ENCODE measurements at places on chromosomes 7 and 10.

- H3K4me3 ChIP-seq, result no peak overlapping the region
- DNase-seq, result no peak
- peaks cover 3% of the 10 kb centered on the region for H3K4me1 ChIP-seq
- H3K36me3 ChIP-seq, result no peaks in the 10 kb centered on the region
Measured at GRCh38 chr10:7119325-7120015, 291.4 kb downstream of the SFMBT2 start.

GRCh38 chr7:103574576-103574975 lies 128.6 kb upstream of the SLC26A5 start:
- H3K27ac ChIP-seq, result no peak overlapping the region
- H3K4me1 ChIP-seq, result no peaks in the 10 kb centered on the region
- no peak for DNase-seq

DNA sequence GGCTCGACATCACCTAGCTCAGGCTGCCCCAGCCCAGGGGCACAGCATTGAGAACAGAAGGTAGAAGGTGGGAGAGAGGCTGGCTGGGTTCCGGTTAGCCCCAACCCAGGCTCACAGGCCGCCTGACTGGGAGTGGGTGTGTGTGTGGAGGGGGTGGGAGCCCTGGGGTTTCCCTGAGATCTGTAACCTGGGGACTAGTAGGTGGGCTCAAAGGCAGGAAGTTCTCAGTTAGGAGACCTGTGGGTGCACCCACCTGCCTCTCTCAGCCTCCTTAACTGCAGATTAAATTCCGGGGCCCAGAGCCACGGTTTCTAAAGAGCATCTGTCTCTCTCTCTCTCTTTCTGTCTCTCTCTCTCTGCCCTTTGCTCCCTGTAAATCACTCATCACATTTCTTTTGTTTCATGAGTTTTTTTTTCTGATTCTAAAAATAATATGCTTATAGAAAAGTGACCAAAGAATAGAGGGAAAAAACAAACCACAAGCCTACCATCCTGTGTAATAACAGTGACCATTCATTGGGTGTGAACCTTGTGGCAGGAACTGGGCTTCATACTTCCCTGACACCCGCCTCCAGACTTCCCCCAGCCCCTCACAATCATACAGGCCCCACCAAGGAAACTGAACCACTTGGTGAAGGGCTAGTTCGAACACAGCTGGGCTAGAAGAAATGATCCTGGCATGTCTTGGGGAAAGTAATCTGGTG lies 83.4 kb upstream of the SMNDC1 start:
- no peak overlapping the region for H3K4me3 ChIP-seq
- peaks cover 29% of the 10 kb centered on the region for H3K4me1 ChIP-seq
- no peaks in the 10 kb centered on the region for H3K36me3 ChIP-seq
- DNase-seq, result peak; percentile 49
- H3K27ac ChIP-seq, result no peak overlapping the region

GRCh38 chr10:27558612-27559020 lies 54.5 kb downstream of the RAB18 start:
- no peaks in the 10 kb centered on the region for H3K36me3 ChIP-seq
- no peaks in the 10 kb centered on the region for H3K4me1 ChIP-seq
- DNase-seq, result no peak
- no peaks in the 10 kb centered on the region for H3K27me3 ChIP-seq
- H3K4me3 ChIP-seq, result no peak overlapping the region
- H3K27ac ChIP-seq, result no peak overlapping the region

GRCh38 chr7:157650801-157651200 lies 314.0 kb downstream of the DNAJB6 start:
- DNase-seq, result no peak
- H3K4me3 ChIP-seq, result no peak overlapping the region
- no peaks in the 10 kb centered on the region for H3K36me3 ChIP-seq
- no peak overlapping the region for H3K27ac ChIP-seq

DNA sequence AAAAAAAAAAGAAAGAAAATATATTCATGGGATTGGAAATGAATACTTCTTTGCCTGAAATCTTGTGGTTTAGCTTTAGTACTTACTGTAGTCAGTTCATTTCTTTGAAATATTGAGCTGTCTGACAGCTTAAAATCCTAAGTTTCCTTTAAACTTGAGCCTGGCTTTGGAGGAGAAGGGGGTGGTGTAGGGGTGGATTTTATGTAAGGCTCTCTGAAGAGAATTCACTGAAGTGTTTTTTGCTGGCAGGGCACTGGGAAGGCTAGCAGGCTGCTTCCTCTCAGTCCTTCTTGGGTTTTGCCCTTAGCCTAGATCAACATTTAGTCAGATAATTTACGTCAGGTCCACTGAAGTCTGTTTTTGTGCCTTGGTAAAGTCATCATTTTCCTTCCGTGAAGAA lies 516.5 kb downstream of the AUTS2 start:
- H3K27ac ChIP-seq, result no peak overlapping the region
- no peaks in the 10 kb centered on the region for H3K36me3 ChIP-seq
- H3K4me3 ChIP-seq, result no peak overlapping the region
- no peak for DNase-seq

DNA sequence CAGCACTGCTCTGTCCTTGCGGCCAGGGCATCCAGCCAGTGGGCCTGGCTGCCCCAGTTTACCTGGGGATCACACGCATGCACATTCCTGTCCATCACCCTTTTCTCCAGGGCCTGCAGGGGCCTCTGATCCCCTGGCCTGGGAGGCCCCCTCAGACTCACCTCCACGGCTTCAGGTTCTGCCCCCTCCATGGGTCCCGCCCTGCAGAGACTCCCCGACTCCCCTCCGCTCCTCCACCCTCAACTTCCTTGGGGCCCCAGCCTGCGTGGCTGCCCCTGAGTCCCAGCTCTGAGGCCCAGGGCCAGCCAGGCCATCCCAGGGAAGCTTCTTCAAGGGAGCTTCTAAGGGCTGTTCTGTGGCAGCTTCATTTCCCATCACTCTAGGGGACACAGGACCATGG lies 324.1 kb downstream of the TCERG1L start:
- H3K36me3 ChIP-seq, result no peaks in the 10 kb centered on the region
- no peaks in the 10 kb centered on the region for H3K4me1 ChIP-seq
- H3K27me3 ChIP-seq, result no peaks in the 10 kb centered on the region

GRCh38 chr7:132100981-132101380 lies 475.3 kb downstream of the PLXNA4 start:
- H3K4me3 ChIP-seq, result no peak overlapping the region
- no peak overlapping the region for H3K27ac ChIP-seq
- DNase-seq, result no peak
- H3K36me3 ChIP-seq, result no peaks in the 10 kb centered on the region
- H3K4me1 ChIP-seq, result no peaks in the 10 kb centered on the region

DNA sequence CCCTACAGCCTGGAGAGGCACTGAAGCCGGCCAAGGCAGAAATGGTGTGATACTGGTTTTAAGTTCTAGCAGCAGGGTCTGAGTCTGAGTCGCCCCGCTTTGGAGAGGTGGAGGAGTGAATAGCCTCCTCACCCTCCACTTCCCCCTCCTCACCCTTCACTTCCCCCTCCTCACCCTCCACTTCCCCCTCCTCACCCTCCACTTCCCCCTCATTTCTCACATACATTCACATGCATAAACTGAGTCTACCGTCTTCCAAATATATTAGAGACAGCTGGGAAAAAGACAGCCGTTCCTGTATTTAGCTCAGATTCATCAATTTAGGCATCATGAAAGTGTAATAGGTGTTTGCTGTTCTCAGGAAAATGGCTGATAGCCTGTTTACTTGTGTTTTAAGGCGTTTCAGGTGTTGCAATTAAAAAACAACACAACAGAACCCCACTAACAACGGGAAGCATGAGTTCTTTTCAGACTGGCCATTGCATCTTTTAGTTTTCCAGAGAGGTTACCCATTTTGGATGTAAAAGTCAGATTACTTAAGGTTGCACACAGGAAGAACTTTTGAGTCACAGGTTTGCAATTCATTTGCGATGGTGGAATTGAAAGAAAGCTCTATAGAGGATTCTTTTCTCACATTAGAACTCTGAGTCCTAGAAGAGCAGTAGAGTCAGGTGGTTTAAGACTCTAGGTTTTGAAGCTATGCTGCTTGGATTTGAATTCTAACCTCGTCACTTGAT lies 861 bp downstream of the NRBF2 start:
- H3K27me3 ChIP-seq, result no peaks in the 10 kb centered on the region
- peaks cover 12% of the 10 kb centered on the region for H3K4me1 ChIP-seq
- H3K4me3 ChIP-seq, result peak overlapping the region; percentile 99
- no peak for DNase-seq
- H3K27ac ChIP-seq, result peak overlapping the region; percentile 96

DNA sequence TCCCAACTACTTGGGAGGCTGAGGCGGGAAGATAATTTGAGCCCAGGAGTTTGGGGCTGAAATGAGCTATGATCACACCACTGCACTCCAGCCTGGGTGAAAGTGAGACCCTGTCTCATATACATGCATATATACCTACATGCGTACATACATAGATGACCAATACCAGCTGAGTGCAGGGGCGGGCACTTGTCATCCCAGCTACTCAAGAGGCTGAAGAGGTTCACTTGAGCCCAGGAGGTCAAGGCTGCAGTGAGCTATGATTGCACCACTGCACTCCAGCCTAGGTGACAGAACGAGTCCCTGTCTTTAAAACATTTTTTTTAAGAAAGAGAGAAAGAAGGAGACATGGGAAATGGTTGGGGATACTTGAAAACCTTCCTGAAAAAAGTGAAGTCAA lies 17.4 kb upstream of the PROSER2 start:
- no peak overlapping the region for H3K4me3 ChIP-seq
- no peaks in the 10 kb centered on the region for H3K36me3 ChIP-seq
- DNase-seq, result no peak
- H3K27me3 ChIP-seq, result no peaks in the 10 kb centered on the region

- H3K27ac ChIP-seq, result peak overlapping the region; percentile 66
- DNase-seq, result no peak
- H3K27me3 ChIP-seq, result no peaks in the 10 kb centered on the region
- H3K4me1 ChIP-seq, result peaks cover 43% of the 10 kb centered on the region
- peaks cover 3% of the 10 kb centered on the region for H3K36me3 ChIP-seq
Measured at GRCh38 chr7:139725077-139725476, 52.7 kb downstream of the HIPK2 start.

DNA sequence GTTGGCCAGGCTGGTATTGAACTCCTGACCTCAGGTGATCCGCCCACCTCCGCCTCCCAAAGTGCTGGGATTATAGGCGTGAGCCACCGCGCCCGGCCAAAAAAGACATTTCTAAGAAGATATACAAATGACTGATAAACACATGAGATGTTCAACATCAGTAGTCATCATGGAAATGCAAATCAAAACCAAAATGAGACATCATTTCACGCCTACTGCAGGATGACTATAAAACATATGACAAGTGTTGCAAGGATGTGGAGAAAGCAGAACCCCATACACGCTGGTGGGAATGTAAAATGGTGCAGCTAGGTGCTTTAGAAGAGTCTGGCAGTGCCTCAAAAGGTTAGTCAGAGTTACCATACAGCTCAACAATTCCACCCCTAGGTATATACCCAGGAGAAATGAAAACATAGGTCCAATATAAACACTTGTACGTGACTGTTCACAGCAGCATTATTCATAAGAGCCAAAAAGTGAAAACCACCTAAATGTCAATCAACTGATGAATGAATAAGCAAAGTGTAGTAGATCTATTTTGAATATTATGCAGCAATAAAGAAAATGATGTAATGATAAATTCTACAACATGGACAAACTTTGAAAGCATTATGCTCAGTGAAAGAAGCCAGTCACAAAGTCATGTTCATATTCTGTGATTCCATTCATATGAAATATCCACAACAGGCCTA lies 24.5 kb downstream of the TMEM209 start:
- H3K27me3 ChIP-seq, result no peaks in the 10 kb centered on the region
- H3K4me3 ChIP-seq, result no peak overlapping the region
- H3K4me1 ChIP-seq, result no peaks in the 10 kb centered on the region
- no peak overlapping the region for H3K27ac ChIP-seq
- no peak for DNase-seq

DNA sequence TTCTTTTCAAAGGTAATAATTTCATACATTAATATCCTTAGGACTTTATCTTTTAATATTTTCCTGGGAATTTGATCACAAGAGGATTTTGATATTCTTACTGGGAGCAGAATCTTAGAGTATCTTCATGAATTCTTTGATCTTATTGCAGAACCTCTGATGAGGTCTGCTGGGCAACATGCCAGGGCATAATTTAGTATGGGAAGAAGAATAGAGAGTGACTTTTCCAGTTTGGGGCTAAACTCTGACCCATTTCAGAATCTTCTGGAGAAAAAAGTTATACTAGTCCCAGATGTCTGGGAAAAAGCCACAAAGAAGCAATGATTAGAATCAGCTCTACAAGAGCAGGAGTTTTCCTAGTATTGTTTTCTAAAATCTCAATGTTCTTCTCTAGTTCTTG lies 28.0 kb upstream of the RSU1 start:
- H3K36me3 ChIP-seq, result no peaks in the 10 kb centered on the region
- no peak for DNase-seq
- no peaks in the 10 kb centered on the region for H3K4me1 ChIP-seq
- H3K4me3 ChIP-seq, result no peak overlapping the region
- no peaks in the 10 kb centered on the region for H3K27me3 ChIP-seq
- H3K27ac ChIP-seq, result no peak overlapping the region

DNA sequence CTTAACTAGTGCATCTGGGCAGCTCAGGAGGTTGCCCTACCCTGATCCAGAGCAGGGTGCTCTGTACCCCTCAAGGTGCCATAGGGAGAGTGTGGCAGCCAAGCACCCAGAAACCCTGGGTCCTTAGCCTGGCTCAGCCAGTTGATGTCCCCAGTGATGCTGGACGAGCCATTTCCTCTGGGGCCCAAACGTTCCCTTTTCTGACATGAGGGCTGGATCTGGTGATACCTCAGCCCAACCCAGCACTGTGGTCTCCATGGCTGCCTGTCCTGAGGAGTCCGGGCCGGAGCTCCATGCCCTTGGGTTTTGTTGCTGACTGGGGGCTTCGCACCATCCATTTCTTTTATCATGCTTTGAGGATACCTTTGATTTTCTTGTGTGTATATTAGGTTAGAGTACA lies 87.9 kb upstream of the IKZF1 start:
- DNase-seq, result no peak
- no peak overlapping the region for H3K4me3 ChIP-seq
- no peak overlapping the region for H3K27ac ChIP-seq
- no peaks in the 10 kb centered on the region for H3K36me3 ChIP-seq
- H3K27me3 ChIP-seq, result no peaks in the 10 kb centered on the region

DNA sequence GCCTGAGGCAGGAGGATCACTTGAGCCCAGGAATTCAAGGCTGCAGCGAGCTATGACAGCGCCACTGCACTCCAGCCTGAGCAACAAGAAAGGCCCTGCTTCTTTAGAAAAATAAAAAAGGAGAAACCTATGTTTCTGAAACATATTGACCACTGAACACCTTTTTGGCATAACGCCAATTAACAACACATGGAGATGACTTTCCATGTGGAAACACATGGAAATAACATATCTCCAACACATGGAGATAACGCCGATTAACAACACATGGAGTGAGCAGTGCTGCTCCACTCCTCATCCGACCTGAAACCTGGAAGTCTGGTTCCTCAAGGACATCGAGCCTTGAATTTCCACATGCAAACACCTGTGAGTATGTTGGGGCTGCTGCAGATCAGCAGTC lies 126.9 kb downstream of the KCNMA1 start:
- no peaks in the 10 kb centered on the region for H3K4me1 ChIP-seq
- DNase-seq, result no peak
- no peaks in the 10 kb centered on the region for H3K27me3 ChIP-seq
- no peak overlapping the region for H3K4me3 ChIP-seq
- no peak overlapping the region for H3K27ac ChIP-seq

Data from thymus (tissue), 14 donors.